ENCODE measurements at places on chromosomes 2 and 18.

- DNase-seq = no peak
These were observed 466.0 kb downstream of the PTH2R start for GRCh38 chr2:208872591-208872990.

DNA sequence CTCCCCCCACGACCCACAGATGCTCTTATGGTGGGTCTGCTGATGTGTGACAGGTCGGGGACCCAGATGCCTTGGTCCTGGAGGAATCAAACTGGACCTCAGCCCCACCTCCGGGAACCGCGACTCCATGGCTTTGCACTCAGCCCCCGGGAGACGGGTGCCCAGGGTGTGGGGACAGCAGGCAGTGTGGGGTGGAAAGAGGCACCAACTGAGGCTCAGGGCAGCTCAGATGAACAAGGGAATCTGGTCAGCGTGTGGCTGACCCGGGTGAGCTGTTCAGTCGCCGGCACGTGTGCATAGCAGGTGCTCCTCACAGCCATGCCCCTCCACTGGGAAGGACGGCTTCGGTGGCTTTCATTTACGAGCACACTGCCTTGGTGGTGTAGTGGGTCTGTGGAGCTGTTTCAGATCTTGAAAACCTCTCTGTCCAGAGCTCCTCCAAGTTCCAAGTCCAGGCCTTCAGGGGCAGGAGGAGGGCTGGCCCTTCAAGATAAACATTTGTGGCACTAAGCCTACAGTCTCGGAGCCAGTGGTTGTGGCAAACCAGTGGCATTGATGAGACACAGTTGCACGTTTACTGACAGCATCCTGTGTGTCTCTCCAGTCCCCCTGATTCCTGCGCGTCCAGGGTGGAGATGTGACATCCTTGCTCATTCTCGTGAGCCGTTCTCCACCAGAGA is 471.2 kb upstream of the HS6ST1 start:
- no peak for DNase-seq

DNA sequence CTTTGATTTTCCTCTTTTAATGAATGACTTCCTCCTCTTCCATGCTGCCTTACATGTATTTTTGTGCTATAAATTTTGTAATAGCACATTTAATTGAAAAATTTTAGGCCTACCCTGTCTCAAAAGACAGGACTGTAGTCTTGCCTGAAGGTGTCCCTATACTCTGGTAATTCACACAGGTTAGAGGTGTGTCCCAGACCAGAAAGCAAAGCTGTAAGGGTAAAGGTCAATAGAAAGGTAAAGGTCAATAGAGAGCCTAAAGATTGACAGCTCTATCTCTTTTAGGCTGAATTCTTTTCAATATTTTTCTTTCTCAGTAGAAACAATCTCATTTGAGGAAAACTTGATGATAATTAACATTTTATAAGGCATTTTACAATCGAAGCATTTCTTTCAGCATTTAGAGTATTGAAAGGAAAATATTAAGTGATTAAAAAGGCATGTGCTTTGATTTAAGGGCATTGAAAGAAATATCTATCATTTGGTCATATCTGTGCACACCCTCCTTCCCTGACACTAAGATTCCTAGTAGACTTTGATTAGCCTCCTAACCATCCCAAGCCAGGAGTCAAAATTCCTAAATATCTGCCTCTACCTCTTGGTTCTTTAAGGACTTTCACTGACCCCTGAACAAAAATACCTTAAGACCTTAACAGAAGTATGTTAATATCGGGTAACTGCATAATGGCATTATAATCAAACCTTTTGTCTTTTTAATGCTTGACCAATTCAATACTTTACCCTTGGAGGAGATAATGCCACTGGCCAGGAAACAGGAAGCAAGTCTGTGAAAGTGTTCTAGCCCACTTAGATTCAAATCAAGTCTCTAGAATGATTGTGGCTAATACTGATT is 161.8 kb upstream of the DTNA start:
- DNase-seq = no peak

GRCh38 chr2:152971685-152972084 is 253.3 kb downstream of the ARL6IP6 start:
- DNase-seq = no peak

DNA sequence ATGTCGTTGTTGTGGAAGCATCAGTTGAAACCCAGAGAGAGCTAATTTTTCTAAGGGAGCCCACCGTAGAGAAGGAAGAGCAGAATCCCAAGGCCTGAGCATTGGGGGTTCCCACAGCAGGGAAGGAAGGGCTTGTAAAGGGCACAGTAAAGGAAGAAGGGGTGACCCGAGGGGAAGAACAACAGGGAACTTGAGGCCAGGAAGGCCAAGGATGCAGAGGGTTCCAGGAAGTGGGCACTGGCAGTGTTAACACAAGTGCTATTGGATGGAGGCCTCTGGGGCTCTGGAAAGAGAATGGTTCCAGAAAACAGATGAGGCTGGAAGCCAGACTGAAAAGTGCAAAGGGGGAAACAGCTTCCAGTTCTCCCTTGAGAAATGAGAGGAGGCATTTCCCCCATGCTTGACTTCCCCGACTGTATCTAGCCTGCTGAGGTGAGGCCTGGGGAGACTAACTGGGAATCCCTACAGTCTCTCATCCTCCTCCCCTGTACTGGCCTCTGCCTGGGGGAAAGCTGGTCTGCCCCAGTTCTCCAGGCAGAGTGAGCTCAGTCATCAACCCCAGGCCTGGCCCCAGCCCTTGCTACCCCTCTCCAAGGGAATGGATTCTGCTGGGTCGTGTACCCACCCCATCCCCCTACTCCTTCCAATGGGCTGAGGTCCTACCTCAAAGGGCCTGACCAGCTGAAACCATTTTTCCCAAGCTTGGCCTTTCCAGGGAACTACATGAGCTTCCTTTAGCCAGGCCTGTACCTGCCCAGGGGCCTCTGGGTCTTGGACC is 43.2 kb upstream of the MRPL33 start:
- DNase-seq = no peak

All from stimulated activated CD8-positive, alpha-beta memory T cell treated with anti-CD3 and anti-CD28 coated beads, Interleukin-4, amount 100 ng/mL, for 4 hours (primary cell).